Activated naive CD8-positive, alpha-beta T cell treated with anti-CD3 and anti-CD28 coated beads, Interleukin-2, amount 10 ng/mL, durations not matched to agents 7 days and 5 days (primary cell): ENCODE measurements at places on chromosomes 6 and 20. TPM values are rescaled to one million over a fixed set of nuclear protein-coding genes. Genes with fewer than 3 reads are reported as not detected.

GRCh38 chr6:41464481-41464880, 81.7 kb upstream of the FOXP4 start:
- DNase-seq: no peak

- no peak for DNase-seq
Observed at GRCh38 chr6:36780442-36781177, 58.6 kb downstream of the CPNE5 start.

PAX1 gene
- not detected for total RNA-seq

DNA sequence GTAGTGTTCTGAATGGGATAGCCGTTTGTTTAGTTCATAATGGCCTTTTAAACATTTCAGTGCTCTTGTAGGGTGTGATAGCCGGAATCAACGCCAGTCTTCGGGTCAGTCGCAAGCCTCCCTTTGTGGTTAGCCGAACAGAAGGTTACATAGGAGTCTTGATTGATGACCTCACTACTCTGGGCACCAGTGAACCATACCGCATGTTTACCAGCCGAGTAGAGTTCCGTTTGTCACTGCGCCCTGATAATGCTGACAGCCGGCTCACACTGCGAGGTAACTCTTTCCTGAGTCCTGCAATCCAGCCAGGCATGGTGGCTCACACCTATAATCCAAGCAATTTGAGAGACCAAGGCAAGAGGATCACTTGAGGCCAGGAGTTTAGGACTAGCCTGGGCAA, 20.4 kb downstream of the MTO1 start:
- DNase-seq: no peak

DNA sequence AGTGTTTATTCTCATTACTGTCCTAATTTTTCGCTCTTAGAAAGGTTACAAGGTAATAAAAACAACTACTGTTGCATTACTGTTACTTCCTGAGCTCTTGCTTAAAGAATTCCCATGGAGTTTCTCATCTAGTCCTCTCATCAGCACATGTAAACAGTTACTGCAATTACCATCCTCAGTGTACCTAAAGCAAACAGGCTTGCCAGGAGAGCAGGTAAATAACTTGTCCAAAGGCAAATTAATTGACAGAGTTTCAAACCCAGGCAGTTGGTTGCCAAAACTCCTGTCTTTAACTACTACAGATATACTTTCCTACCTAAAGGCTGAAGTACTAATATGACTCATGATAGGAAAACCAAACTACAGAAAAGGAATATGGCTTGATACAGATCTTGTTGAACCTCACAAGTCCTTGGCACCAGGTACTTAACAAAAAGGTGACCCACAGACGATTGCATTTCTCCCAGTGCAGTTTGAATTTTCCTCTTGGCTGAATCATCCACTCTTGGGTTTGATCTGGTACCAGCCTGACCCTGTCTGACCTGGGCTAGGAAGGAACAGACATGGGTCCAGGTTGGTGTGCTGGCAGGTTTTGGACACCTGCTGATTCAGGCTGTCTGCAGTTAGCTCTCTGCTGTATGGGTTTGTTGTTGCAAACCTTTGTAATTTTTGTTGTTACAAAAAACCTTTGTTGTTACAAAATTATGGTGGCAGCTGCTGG, 153.0 kb downstream of the CFAP61 start:
- no peak for DNase-seq

- no peak for DNase-seq
Observed at GRCh38 chr20:7371518-7372163, 568.6 kb downstream of the HAO1 start.

DNA sequence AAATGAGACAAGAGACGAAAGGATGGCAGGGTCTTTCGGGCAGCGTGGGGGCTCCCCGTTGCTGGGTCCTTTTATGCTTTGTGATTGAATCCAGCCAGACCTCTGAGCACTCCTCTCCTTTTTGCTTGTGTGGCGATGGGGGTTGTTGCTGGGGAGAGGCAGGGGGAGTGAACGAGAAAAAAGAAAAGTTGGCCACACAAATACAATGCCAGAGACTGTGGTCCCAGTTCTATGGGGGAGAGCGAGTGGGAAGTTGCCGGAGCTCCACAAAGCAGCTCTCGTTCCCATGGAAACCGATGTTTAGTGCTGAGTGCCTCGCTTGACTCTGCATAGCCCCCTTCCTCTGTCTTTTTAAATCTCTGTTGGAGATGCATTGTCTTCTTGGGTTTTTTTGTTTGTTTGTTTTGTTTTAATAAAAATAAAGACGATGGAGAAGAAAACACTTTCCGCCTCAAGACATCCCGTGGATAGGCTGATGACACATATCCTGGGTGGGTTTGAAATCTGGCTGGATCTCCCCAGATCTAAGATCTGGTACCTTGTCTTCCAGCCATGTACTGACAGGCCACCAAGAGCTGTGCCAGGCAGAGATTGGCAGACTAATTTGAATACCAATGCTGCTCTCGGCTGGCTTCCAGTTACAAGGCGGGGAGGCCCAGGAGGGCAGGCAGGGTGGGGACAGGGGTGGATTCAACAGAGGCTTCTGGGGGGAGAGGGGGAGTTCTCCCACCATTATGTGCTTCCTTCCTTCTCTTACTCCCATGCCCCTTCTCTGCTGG, 529.3 kb downstream of the QKI start:
- DNase-seq: no peak

BTNL2 gene
- total RNA-seq: not detected

GRCh38 chr20:2168946-2169345, 67.3 kb downstream of the STK35 start:
- no peak for DNase-seq

DNA sequence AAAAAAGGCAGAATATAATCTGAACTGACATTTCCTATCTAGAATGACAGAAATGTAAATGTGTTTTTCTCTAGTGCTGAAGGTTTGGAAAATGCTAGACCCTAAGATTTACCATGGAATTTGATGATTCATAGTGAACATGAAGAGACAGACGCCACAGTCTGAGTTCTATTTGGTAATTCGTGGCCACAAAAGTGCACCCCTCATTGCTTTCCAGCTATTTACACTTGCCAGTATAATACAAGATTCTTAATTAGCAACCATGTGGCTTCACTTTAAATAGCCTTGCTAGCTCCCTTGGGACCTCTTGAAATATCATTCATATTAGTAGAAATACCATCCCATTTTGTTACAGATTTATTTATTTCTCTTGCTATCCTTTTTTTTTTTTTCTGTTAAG, 636.8 kb downstream of the PRKN start:
- DNase-seq: no peak

SLC22A2 gene
- total RNA-seq: not detected

DNA sequence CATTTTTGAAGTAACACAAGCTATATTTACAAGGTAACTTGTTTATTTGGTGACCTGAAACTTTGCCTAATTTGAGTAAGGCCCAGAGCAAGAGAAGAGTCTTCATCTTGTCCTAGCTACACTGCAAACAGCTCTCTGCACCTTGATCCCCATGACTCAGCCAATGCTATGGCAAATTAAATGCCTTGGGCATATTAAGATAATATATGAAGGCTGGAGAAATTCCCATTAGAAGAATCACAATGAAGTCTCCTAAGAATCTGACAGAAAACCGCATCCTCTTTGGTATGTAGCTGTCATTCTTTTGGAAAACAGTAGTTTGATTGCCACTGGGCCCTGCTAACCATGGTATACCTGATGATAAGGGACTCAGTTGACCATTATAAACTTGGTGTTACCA, 204.5 kb downstream of the UBE3D start:
- no peak for DNase-seq

GRCh38 chr6:89242574-89243330, 25.6 kb upstream of the GABRR1 start:
- DNase-seq: no peak

BHLHE23 gene
- not detected for total RNA-seq

TMEM244 gene
- 0.83 TPM for total RNA-seq

DNA sequence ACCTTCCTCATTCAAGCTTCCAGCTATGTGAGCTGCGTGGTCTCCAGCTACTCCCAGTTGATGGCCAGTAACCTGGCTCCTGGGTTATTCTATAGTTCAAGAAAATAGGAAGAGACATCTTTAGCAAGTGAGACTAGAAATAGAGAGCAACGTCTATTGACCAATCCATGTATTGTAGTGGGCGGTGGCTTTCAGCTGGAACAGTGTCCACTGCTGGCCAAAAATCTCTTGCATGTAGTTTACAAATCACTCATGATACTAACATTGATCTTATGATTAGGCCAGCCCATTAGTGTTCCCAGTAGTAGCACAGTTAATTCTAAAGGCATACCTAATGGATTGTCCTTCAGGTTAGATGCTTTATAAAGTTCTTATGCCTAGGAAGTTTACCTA, 58.9 kb upstream of the SCP2D1 start:
- DNase-seq: no peak

GSTA2 gene
- not detected for total RNA-seq

DNA sequence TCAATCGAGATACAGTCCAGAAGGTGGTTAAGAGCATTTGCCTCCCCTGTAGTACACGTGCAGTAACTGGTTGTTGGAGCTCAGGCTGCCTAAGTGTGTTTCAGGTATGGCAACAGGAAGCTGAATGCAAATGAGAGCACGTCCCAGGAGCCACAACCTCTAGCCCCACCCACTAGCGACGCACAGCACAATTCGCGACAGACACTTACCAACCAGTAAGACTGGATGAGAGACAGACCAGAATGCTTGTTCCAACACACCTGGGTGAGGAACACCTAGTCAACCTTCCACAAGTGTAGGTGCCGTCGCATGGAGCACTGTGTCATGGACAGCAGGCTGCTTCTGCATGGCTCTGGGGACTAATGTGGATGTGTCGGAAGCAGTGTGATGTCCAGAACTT, 7.2 kb upstream of the SERPINB1 start:
- peak; percentile 61 for DNase-seq

GRCh38 chr6:108163267-108163643, 2.6 kb upstream of the NR2E1 start:
- DNase-seq: no peak

DNA sequence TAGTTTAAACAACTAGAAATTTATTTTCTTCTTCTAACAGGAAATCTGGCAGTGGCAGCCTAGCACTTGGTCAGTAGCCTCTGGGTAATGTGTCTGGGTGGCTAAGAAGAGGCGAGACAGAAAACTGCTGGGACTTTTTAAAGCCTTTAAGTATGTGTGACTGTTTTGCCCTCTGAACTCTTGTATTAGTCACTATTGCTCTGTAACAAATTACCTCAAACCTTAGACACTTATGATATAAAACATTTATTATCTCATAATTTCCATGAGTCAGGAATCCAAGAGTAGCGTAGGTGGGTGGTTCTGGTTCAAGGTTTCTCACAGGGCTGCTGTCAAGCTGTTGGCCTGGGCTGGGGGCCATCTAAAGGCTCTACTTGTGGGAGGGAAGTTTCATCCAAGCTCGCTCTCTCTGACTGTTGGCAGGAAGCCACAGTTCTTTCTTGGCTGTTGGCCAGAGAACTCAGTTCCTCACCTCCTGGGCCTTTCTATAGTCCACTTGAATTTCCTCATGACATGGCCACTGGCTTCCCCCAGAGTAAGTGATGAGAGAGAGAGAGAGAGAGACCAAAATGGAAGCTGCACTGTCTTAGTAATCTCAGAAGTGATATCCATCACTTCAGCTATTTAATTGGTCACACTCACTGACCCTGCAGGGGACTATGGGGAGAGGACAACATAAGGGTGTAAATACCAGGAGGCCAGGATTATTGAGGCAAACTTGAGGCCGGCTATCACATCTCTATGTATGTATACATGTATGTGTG, 17.4 kb upstream of the TBC1D22B start:
- DNase-seq: peak; percentile 42

GRCh38 chr6:11236076-11236750, 3.7 kb upstream of the NEDD9 start:
- no peak for DNase-seq

TFEB gene
- 17.6 TPM for total RNA-seq

CEP85L gene
- total RNA-seq: 53.1 TPM

COL20A1 gene
- total RNA-seq: 0.26 TPM

DNA sequence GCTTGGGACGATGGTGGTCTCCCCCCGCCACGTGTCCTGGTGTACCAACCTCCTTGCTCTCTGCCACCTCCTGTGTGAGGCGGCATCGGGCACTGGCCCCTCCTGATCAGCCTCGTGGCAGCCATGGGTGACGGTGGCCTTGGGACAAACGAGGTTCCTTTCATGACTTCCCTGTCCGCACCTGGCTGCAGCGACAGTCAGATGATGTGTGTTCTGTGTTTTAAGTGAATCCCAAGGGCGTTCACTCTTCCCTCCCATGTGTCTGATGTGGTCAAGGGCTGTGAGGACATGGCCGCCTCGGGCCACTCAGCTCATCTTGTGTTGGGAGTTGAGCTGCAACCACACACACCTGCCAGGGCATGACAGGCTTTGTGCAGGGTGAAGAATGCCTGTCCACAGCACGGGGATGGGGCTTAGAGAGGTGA, 30.4 kb upstream of the PCMTD2 start:
- DNase-seq: no peak

- peak; percentile 60 for DNase-seq
Observed at GRCh38 chr6:157323966-157324300, 614 bp upstream of the TMEM242 start.

RHAG gene
- total RNA-seq: not detected

- DNase-seq: no peak
Observed at GRCh38 chr20:30499123-30499522, 758.3 kb upstream of the DEFB115 start.

DNA sequence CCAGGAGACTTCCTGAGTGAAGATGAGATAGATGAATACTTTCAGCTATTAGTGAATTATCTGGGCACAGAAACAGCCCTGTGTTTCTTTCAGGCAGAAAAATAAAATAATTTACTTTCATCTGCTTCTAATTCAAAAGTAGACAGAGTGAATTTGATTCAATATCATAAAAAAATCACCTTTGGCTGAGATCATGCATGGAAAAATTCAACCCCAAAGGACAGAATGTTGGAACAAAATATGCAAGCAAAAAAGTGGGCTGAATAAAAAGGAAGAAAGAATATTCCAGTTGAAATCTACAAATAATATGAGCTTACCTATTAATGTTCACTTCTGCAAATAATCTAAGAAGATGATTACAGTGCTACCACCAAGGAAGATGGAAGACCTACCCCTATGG, 546.9 kb downstream of the TFAP2B start:
- no peak for DNase-seq

DNA sequence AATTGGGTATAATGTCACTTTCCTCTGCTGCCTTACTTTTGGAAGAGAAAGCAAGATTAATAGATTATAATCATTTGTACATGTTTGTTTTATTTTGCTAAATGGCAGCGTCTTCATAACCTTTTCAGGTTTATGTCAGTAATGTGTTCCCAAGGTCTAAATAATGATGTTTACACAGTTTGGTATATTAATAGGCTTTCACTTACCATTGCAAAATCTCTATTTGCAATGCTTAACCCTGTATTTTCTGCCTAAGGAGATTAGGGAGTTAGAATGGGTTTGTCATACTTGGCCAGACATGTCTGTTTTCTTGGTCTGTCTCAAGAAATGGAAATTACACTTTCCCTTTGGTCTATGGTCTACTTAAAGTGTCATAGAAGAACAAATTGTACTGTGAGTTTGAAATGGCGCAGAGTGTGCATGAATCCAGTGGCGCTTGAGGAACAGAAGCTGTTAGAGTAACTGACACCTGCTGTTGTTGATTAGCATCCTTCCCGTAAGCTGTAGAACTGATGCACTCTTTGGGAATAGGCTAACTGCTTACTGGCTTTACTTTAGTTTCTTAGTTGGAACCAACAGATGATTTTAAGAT, 261.1 kb downstream of the SAMD5 start:
- DNase-seq: no peak
